ENCODE measurements at places on chromosomes 3 and 15.

GRCh38 chr15:92882697-92883162, 17.4 kb upstream of the CHD2 start:
- DNase-seq = no peak

- DNase-seq = no peak
Measured at GRCh38 chr3:41208507-41209220, 9.4 kb downstream of the CTNNB1 start.

GRCh38 chr15:37824717-37825382, 109.6 kb upstream of the TMCO5A start:
- DNase-seq = no peak

- no peak for DNase-seq
Measured at GRCh38 chr15:80695911-80696661, 976 bp downstream of the ABHD17C start.

DNA sequence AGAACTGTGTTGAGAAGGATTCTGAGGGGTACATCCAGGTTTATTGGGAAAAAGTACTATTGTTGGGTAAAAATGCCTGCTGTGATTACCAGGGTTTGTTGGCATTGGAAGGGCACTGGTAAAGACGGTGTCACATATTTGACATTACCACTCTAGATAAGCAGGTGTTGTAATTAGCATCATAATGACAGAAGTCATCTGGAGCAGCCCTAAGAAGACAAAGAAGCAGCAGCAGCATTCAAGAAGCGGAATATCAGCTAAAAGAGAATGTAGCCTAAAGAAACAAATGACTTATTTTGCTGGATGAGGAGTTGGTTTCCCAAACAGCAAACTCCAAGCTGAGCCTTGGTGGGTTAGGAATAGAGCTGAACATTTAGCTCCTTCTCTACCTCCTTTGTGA, 30.5 kb upstream of the ZFAND6 start:
- no peak for DNase-seq

- DNase-seq = peak; percentile 33
Measured at GRCh38 chr3:57544181-57545125, at the start of gene DNAH12. DNAH12 (minus strand) TSS chr3:57544344; CDS start chr3:57542870, 1,474 bp downstream.

DNA sequence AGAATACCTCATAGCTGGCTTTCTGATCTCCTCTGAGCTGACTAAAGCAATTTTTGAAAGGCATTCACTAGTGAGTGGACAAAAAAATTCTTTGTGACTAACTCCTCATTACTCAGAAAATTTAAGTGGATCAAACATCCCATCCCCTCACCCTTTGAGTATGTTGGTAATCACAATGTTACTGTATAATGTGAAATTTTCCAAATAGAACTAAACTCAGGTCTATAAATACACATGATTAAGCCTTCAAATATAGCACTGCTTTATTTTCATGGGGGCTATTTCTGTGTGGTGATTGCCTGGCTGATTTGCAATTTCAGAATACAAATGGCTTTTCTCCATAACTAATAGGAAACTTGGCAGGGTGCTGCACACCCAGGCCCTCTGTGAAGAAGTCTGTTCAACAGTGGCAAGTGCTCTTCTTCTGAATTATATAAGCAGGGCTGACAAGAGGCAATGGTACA, 45.9 kb upstream of the ACTC1 start:
- DNase-seq = peak; percentile 24

DNA sequence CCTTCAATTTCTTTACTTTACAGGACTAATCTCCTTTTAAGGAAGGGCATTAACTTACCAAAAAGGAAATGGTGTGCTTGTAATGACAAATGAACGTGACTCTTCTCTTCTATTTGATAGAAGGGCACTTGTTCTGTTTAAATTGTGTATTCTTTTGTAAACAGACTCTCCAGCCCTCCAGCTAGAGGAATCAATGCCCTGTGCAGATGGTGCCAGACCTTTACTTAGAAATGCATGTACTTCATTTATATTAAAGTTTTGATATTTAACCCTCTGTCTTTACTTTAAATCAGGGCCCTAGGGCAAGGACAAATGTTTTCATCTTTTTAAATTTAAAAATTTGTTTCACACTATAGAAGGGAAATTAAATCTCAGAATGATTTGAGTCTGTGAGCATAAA, 355.1 kb downstream of the GBE1 start:
- no peak for DNase-seq

DNA sequence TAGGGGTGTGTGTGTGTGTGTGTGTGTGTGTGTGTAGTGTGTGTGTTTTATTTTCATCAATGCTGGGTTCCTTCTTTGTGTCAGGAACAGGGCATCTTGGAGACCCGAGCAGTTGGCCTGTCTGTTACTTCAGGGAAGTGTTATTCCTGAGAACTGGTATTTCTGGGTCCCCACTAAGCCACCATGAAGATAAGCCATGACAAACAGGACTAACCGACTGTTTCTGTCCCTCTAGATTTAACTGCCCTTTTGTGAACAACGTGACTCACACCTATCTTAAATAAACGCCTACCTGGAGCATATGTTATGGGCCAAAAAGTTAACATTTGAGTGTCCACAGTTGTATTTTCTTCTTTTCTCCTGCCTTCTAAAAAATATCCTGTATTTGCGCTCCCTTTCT, 19.5 kb downstream of the SIDT1 start:
- DNase-seq = no peak

DNA sequence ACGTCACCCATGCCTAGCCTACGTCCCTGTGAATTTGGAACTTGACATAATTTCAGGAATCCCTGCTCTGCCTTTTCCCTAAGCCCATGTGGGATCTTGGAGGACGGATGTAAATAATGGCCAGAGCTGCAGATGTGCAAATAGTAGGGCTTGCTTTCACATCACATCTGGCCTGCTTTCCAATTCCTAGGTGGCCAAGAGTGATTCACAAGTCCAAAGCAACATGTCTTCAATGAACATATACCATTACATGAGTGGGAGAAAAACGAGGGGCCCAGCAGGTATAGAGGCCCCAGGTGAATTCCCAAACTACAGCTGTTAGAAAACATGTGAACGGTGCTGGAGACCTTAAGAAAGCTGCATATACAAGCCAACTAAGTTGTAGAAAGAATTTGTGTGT, 214.6 kb downstream of the MAGI1 start:
- no peak for DNase-seq

GRCh38 chr3:128253150-128253549, 99.9 kb downstream of the EEFSEC start:
- no peak for DNase-seq

GRCh38 chr3:166190360-166190759, 353.1 kb upstream of the BCHE start:
- DNase-seq = no peak

GRCh38 chr3:127739347-127740135, 66.8 kb downstream of the ABTB1 start:
- DNase-seq = no peak

- DNase-seq = no peak
Measured at GRCh38 chr3:100665230-100665629, 44.1 kb upstream of the TFG start.

- DNase-seq = no peak
Measured at GRCh38 chr15:91118817-91119590, 18.9 kb downstream of the SV2B start.

GRCh38 chr15:80906159-80906766, 83.4 kb downstream of the MESD start:
- no peak for DNase-seq

DNA sequence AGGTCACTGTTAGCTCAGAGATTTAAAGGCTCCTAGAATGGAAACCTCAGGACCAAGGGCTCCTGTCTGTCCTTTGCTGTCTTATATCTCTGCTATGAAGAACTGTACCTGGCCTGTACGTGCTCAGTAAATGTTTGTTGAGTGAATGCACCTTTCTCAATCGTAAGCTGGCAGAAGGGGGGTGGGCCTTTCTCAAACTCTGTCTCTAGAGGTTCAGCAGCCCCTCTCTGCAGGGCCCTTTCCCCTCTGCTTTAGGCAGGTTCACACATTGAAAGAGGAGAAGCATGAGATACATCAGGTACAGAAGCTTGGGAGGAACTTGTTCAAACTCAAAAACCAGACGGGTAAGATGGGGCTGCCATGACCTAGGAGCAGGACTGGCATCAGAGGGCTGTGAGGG, 155.6 kb downstream of the GOLGA6L4 start:
- DNase-seq = no peak

- no peak for DNase-seq
Measured at GRCh38 chr15:67164401-67164791, 90.1 kb downstream of the AAGAB start.

GRCh38 chr3:141979050-141979671, 102.7 kb downstream of the ATP1B3 start:
- no peak for DNase-seq

GRCh38 chr3:132625613-132626012, 28.5 kb downstream of the ACKR4 start:
- no peak for DNase-seq

GRCh38 chr15:44535523-44536301, 1.2 kb upstream of the EIF3J start:
- no peak for DNase-seq

DNA sequence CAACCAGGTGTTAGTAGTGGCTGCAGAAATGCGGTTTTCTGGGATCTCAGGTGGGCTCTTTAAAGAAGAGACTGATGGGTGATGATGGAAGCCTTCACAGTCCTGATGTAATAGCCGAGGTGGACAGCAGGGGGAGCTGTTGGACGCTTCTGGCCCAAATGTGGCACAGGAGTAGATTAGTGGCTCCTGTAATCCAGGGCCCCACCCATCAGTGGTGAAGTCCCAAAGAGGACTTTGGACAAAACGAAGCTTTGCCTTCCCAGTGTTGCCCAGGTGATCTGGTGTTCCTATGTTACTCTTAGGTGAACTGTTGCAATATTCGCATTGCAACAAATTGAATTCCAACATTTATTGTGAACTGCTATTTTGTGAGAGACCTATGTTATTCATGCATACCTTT, 31.8 kb upstream of the MYZAP start:
- DNase-seq = peak; percentile 32

- peak; percentile 81 for DNase-seq
Measured at GRCh38 chr15:85099195-85099803, 117.6 kb downstream of the PDE8A start.

DNA sequence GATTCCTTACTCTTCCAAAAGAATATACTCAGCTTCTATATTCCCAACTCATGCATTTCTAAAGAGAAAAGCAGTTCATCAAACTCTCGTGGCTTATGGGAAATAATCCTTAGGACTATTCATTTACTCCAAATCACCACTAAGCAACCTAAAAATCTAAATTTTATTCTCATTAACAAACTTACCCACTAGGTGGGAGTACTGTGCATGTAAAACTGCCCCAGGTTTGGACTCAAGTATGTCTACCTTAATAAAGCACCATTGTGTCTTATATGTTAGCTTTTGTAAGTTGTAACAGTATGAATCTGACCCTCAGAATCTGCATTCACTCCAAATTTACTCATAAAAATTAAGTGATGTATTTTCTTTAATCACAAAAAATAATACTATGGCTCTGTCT, 25.3 kb downstream of the RAD18 start:
- no peak for DNase-seq

DNA sequence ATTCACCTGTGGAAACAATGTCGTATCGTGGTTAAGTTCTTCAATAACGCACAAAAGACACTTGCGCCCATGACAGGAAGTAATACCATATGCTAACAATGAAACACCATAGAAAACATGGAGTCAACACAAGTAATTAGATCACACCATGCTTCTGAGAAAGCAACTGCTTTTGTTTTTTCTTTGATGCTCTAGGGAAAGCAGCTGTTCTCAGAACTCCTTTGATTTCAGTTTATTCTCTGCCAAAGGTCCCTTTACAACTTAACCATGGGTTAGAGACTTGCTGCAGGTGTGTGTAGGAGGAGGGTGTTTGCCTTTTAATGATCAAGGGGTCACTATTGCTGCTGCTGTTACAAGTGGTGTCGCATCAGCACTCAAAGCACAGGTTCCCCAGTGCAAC, 324.0 kb upstream of the SLCO3A1 start:
- DNase-seq = no peak

- DNase-seq = no peak
Measured at GRCh38 chr3:63995086-63995485, 28.2 kb downstream of the PSMD6 start.

DNA sequence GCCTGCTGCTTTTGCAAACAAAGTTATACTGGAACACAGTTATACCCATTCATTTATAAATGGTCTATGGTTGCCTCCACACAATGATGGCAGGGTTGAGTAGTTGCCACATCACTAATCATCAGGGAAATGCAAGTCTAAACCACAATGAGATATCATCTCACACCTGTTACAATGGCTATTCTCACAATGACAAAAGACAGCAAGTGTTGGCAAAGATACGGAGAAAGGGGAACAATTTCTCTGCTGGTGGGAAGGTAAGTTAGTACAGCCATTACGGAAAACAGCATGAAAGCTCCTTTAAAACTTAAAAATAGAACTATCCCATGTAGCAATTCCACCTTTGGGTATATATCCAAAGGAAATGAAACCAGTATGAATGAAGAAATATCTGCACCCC, 261.4 kb downstream of the TJP1 start:
- no peak for DNase-seq

GRCh38 chr3:69120879-69121464, 1.4 kb downstream of the LMOD3 start:
- peak; percentile 88 for DNase-seq

DNA sequence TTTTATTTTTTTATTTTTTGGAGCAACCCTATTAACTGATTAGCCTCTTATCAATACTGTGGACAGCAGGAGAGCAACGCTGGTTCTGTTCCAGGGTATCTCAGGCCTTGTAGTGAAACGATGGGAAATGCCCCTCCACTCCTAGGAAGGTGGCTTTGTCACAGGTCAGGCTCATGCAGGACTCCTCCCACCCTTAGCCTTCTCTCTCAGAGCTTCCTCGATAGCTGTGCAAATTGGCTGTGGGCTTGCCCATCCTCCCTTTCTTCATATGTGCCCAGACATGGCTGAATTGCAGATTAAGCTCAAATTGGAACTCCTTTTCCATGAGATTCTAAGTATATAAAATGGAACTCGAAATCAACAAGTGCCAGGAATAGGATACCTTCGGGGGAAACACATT, 38.5 kb downstream of the TMEM41A start:
- DNase-seq = no peak

DNA sequence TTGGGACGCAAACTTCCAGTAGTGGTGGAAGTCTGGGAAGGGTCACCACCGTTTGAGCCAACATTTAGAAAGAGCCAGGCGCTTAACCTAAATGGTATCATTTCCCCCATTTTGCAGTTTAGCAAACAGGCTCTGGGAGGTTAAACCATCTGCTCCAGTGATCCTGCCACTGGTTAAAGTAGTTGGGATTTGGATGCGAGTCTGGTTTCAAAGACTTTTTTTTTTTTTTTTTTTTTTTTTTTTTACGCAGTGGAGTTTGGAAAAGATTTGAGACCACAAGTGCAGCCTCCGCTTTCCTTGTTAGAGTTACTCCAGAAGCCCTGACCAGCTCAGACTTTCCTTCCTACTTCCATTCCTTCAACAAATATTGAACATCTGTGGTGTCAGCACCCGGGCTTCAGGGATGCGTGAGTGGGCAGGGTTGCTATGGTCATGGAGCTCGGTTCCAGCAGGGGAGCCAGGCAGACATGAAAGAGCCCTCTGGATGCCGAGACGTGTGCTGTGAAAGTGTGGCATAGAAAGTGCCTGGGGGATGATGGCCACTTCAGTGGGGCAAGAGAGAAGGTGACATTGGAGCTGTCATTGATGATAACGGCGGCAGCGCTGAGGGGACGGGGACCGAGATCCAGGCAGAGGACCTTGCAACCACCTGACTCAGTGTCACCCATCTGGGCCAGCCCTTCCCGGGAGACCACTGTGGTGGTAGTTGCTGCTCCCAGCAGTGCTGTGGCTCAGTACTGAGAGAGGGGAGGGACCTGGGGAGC, 1.1 kb upstream of the RNU6-1 start:
- peak; percentile 51 for DNase-seq

Data from Ammon's horn (tissue), 1 donor.